ENCODE measurements at places on chromosomes 4 and X.
A peak's percentile ranks its signal among the peaks of the same experiment; 100 is the strongest.

DNA sequence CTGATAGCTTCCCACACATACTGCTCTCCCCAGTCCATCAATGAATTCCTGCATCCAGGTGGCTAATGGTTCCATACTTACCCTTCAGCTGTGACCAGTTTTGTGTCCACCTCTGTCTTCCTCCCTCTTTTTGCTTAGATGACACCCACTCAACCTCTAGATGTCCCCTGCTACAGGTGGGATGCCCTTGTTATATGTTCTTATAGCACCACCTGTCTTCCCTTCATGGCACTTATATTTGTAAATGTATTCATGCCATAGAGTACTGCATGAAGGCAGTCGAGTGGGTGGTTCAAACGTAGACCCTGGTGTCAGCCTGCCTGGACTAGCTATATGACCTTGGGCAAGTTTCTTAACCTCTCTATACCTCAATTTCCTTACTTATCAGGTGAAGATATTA, 6.5 kb upstream of the USP46 start:
- peak; percentile 62 for DNase-seq

DNA sequence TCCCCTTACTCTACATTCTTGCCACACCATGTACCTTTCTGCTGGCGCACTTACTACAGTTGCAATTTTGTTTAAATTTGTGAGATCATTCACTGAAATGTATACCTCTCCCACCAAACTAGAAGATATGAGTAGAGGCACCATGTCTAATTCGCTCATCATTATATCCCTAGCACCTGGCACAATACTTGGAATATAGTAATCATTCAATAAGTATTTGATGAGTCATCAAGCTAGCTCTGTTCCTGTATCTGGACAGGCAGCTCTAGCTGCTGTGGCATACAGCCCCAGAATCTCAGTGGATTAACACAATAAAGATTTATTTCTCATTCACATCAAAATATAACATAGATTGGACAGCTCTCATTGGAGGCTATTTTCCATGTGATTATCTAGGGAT, 245.9 kb downstream of the IDS start:
- no peak for DNase-seq

DNA sequence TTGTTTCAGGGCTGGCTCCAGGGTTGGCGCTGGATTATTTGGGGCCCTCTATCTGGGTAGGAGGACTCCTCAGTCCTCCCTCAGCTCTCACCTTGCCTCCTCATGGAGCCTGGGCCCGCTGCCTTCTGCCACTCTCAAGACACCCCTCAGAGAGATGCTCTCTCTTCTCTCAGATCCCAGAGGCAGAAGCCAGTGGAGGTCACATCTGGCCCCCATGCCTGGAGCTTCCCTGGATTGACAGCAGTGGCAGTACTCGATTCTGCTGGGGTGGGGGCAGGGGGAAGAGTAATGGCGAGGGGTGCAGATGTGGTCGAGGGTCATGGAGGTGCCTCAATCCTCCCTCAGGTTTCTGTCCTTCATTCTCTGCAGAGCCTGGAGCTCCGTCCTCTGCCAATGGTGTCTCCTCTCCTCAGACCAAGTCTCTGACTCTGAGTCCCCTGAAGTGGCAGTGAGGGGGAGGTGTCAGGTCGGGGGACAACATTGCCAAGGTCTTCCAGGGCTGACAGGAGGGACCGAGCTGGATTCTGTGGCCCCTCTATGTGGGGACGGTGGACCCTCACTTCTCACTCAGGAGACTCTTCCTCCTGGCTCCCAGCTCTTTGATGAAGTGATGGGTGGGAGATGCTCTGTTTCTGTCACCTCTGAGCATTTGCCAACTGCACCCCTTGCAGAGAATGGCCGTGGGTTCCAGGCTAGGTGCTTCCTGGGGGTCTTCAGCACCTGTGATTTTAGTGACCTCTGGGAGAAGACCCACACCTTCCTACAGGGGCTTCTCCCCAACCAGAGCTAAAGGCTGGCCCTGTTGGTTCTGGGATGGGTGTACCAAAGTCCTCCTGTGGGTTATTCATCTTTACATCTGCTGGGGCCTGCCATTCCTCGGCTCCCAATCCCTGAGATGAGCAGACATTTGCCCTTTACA, 10.9 kb upstream of the HSFX1 start:
- DNase-seq, result no peak

DNA sequence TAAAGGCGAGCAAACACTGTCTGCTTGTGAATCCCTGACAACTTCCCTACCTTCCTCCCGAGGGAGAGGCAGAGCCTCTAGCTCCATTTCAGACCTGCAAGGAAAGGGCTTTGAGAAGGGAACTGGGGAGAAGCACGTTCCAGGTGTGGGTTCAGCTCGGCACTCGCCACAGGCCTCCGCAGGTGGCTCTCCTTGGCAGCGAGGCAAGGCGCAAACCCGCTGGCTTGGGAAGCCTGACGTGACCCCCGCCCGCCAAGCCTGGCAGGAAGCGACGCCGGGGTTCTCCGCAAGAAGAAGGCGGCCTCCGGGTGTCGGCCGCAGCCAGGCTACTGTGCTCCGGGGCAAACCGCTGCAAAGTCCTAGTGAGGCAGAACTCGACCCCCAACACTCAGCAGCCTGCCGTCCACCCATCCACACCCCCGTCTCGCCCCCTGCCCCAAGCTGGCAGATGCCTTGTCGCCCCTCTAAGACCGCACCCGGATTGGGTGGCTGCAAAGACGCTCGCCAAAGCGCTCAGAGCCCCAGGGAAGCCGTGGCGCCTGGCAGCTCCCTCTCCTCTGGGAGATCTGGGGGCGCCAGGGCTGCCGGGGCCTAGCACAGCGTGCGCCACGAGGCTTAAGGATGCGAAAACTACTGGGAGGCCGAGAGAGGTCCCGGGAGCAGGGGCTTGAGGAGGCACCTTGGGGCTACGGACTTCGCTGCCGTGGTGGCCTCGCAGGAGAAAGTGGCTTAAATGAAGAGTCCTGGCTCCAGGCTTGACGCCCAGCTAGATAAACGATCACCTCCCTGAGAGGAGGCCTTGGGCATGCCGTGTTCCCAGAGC, 21.8 kb downstream of the NKX3-2 start:
- no peak for DNase-seq

DNA sequence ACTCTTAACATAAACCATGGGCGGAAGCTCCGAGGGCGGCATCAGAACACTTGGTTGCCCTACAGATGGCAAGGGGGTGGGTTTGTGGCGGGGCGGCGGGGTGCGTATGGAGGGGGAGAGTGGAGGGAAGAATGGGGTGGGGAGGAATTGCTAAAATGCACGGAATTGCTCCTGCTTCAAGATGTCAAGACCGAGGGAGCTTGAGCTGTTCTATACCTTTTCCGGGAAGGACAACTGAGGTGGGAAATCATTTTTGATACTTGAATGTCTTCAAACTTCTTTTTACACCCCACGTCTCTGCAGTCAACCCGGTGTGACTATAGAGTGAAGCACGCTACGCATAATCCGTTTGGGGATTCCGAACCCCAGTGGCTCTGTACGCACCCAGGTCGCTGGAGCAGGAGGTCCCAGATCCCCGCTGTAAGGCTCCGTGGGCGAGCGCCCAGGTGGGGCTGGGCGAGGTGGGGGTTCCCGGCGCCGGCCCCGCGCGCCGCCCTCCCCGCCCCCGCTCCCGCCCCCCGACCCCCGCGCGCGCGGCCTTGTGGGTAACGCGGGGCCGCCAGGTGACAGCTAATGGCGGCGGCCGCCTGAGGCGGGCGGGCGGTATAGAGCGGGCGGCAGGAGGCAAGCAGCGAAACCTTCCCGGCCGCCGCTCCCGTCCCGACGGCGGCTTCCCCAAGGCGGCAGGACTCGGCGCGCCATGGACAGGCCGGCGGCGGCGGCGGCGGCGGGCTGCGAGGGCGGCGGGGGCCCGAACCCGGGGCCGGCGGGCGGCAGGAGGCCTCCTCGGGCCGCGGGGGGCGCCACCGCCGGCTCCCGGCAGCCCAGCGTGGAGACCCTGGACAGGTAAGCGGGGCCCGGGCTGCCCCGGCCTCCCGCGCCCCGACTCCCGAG, at the start of gene MTMR1:
Gene MTMR1 (plus strand): TSS at position 566 of the 894 bp plus-strand sequence. CDS start 135 bp downstream, at position 701.
- peak; percentile 73 for DNase-seq

DNA sequence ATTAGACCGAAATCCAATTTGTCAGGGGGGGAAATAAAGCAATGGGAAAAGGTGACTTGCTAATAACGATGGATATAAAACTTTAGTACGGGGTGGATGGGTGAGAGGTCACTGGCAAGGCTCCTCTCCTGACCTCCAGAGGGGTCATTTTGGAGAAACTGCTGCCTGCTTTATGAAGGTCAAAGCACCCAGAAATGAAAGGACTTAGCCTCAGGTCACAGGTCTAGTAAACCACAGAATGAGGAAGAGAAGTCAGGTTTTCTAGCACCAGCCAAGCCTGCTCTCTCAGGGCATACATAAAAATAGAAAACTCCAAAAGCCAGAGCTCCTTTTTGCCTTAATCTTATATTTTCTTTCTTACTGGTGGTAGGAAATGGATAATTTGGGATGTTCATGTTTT, 134.2 kb downstream of the SHROOM3 start:
- DNase-seq, result no peak

GRCh38 chr4:61571761-61572559, 371.8 kb downstream of the ADGRL3 start:
- no peak for DNase-seq

- no peak for DNase-seq
These were observed 69.9 kb downstream of the COX7B2 start for GRCh38 chr4:46839128-46839527.

- no peak for DNase-seq
These were observed 16.0 kb downstream of the TXK start for GRCh38 chr4:48118081-48118480.

GRCh38 chrX:4547213-4547836, 833.9 kb upstream of the PRKX start:
- peak; percentile 46 for DNase-seq

DNA sequence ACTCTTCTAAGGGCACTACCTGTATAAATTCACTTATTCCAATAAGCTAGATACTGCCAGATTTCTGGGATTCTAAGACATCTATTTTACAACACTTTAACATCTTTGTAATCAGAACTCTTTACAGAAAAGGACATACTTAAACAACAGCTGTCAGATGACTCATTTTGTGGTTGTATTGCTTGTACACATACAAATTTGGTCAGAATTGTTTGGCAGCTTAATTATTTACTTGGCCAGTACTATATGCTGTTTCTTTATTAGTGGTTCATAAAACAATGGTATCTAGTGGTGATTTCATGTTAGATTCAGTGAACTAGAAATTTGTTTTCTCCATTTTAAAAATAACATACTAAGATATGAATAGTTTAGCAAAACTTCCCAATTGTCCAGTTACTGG, 27.2 kb downstream of the PALLD start:
- no peak for DNase-seq

- peak; percentile 18 for DNase-seq
These were observed 181.4 kb upstream of the UGT8 start for GRCh38 chr4:114417214-114417613.

DNA sequence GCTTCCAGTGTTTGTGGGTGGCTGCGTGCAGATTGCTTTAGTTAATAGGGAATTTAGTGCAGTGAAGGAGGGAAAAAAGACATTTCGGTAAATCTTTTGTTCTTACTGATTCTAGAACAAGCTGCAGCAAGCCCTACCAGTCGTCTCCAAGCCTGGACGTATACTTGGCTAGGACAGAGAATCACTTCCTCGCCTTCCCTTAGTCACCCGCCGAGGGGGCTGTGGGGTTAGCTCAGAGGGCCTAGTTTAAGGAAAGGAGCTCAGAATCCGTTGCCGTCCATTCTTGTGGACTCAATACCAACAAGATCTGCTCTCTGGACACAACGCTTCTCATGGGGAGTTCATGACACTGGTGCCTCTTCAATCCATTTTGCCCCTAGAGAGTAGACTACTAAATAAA, 36.3 kb upstream of the FAT1 start:
- DNase-seq, result no peak

DNA sequence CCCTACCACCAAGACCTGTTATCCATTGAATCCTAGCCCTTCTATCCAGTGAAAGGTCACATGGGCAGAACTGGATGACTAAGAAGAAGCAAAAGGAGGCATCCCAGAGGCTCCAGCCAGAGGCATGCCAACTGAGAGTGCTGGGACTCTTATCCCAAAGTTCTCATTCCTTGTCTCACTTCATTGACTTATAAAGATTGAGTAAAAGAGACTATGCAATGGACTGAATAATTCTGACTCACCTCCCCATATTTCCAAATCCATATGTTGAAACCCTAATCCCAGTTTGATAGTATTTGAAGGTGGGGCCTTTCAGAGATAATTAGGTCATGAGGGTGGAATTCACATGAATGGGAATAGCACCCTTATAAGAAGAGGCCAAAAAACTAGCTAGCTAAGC, 131.4 kb downstream of the COL25A1 start:
- no peak for DNase-seq

- peak; percentile 49 for DNase-seq
These were observed 674 bp upstream of the DIAPH2 start for GRCh38 chrX:96683997-96684338.

- DNase-seq, result no peak
These were observed 26.5 kb downstream of the HAND2 start for GRCh38 chr4:173503330-173504180.

- DNase-seq, result no peak
These were observed 13.3 kb upstream of the ZNF518B start for GRCh38 chr4:10470505-10470904.

DNA sequence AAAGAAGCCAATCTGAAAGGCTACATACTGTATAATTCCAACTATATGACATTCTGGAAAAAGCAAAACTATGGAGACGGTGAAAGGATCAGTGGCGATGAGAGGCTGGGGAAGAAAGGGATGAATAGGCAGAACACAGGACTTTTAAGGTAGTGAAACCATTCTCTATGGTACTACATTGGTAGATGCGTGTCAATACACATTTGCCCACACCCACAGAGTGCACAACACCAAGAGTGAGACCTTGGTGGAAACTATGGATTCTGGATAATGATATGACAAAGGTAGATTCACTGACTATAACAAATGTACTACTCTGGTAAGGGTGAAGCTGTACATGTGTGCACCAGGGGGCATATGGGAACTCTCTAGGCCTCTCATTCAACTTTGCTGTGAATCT, 134.5 kb downstream of the FBXW7 start:
- no peak for DNase-seq
